ENCODE measurements at places on chromosomes 4 and X.

DNA sequence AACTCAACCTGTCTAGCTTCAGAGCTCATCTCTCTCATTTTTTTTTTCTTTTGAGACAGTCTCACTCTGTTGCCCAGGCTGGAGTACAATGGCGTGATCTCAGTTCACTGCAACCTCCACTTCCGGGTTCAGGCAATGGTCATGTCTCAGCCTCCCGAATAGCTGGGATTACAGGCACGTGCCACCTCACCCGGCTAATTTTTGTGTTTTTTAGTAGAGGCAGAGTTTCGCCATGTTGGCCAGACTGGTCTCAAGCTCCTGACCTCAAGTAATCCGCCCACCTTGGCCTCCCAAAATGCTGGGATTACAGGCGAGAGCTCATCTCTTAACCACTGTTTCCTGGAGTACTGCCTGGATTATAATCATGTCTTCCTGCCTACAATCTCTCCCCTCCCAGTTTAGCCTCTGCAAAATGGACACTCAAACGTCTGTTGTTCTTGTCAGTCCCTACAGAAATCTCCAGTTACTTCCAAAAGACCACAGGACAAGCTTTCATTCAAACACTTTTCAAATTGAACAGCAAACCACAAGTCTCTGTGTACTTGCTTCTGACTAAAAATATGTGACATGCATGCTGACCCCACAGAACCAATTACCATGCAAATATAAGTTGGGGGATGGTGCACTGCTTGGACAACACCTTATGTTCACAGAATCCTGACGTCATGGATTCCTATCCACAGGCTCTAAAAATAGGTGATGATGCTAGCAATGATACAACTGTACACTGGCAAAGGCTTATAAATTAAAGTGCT, 137.2 kb downstream of the SH3KBP1 start:
- no peak for DNase-seq

GRCh38 chrX:132004728-132005127, 18.4 kb upstream of the STK26 start:
- DNase-seq = no peak

DNA sequence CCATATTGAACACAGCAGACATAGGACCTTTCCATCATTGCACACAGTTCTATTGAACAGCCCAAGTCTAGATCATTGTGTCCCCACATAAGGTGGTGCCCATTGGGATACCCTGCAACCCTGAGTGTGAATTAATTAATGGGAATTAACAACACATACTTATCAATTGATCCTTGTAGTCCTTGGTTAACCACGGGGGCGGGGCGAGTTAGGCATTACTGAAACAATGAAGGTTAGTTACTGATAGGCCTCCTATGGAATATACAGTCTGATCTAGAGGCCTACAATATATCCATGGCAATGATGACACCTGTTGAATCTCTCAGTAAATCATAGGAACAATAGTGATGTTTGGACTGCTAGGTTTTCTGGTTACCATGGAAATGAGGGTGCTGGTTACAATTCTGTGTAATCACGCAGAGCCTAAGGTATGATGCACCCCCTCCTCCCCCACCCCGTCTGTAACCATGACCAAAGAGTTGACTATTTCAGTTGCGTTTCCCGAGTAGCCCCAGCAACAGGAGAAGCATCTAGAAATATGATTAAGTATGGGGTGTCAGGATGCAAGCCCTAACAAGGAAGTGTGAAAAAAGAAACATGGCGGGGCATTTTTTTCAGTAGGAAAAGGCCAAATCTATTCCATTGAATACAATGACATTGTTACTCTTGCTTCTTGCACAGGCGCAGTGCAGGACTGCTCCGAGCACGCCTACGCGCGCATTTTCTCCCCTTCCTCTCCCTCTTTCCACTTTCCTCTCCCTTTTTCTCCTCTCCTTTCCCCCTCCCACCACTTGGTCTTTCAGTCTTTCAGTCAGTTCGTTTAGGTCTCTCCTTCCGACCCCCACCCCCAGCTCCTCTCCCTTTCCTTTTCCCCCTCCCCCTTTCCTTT, 677 bp upstream of the NONO start:
- DNase-seq = peak; percentile 56

- DNase-seq = no peak
Measured at GRCh38 chr4:14059006-14059405, 431.5 kb upstream of the BOD1L1 start.

DNA sequence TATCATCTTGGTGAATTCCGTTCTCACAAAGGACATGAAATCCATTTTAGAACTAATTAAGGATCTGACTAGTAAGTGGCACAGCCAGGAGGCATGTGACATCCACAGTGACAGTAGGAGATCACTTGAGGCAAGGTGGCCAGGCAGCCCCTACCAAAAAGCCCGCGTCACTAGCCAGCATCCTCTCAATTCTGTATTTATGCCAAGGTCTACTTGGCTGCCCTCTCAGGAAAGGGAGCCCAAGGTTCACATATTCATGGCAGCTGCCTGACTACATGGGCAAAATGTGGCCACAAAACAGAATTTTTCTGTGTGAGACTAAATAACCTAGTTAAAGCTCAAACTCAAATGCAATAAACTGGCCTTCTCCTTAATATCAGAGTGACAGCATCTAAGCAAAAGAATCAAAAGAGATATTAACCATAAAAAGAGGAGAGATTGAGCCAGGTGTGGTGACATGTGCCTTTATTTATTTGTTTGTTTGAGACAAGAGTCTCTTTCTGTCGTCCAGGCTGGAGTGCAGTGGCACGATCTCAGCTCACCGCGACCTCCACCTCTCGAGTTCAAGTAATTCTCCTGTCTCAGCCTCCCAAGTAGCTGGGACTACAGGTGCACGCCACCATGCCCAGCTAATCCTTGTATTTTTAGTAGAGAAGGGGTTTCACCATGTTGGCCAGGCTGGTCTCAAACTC, 51.5 kb downstream of the SLC9A7 start:
- DNase-seq = no peak

GRCh38 chrX:139332441-139332840, 198.1 kb upstream of the F9 start:
- no peak for DNase-seq

GRCh38 chr4:7634661-7635251, 200.0 kb upstream of the PSAPL1 start:
- DNase-seq = no peak

GRCh38 chr4:98946359-98946758, 17.4 kb upstream of the EIF4E start:
- no peak for DNase-seq

DNA sequence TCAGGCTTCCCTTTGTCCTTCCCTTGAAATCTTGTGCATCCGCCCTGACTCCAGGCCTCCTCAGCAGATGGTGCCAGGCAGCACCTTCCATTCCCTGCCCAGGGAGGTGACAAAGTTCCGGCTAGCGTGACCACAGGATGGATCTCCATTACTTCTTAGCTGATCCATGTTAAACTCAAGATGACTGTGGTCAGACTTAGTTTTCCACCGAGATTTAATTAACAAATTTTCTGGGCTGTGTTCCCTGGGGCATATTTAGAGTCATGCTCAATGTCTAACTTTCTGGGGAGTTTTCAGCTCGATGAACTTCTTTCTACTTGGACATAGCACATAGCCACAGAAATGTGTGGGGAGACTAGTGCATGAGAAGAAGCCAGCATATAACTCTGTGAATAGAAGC, 215.1 kb upstream of the SFRP2 start:
- DNase-seq = no peak

- DNase-seq = no peak
Measured at GRCh38 chrX:31251336-31251735, 179.5 kb upstream of the FTHL17 start.

- no peak for DNase-seq
Measured at GRCh38 chr4:52788806-52789205, 37.6 kb upstream of the ERVMER34-1 start.

DNA sequence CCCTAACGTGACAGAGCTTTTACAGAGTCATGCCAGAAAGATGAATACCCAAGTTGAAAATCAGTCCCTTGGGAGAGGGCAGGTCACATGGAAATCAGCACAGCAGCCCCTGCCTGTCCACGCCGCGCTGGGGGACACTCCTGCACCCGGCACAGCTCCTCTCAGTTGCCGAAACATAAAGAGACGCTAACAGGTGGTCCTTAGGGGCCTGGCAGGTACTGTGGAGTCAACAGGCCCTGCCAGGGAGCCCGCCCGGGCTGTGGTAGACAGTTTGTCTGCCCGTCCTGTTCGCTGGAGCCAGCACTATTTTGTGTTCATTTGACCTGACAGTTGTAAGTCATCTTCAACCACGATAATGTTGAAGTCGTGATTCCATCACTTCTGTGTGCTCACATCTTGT, 30.5 kb downstream of the NELFA start:
- DNase-seq = no peak

DNA sequence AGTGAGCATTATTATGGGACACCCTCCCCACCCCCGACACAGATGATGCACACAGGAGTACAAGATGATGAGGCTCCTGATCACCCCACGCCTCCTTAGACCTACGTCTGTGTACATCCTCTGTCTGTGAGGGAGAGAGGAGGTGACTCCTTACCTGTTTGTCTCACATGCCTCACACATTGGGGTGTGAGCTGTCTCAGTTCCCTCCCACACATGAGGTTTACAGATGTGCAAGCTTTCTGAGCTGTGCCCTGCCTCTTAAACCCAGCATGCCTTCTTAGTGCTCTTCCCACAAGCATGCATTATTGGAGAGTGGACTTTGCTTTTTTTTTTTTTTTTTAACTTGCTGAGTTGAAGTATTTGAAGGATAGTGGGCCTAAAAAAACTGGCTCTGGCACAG, 76.7 kb downstream of the CLCN5 start:
- DNase-seq = no peak

DNA sequence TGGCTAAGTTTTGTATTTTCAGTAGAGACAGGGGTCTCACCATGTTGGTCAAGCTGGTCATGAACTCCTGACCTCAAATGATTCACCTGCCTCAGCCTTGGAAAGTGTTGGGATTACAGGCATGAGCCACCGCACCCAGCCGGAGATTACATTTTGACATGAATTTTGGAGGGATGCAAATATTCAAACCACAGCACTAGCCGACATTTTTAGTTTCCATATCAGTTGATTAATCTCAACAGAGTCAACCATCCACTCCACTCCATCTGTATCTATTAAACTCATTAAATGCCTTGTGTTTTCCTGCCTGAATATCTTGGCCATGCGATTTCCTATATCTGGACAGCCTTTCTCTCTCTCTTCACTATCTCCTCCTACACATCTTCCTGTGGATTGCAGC, 64.1 kb upstream of the PDGFRA start:
- DNase-seq = no peak

DNA sequence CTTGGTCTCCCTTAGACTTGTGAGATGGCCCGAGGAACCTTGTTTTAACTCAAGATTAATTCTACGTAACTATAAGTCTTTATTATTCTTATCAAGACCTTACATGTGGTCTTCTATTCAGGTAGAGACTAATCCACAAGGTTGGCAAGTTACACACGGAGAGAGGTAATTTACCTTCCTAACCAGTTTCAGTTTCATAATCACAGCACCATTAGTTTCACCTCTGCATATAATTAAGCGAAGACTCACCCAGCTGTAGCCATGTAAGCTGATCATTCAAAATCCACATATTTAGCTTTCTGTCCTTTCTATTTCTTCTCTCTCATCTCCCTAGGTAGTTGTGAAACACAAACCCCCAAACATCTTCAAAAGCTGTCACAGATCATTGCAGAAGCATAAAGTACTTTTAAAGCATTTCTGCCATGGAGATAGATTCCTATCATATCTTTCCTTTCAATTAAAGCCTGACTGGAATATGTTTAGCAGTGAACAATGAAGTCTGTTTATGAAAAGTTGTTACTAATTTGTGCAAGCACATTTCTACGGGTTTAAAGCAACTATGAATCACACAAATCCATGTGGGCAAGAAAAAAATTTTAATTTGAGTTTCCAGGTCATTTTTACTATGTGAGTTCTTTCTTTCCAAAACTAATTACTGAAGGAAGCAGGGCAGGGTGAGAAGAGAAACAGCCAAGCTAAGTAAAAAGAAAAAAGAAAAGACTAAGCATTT, 78.5 kb downstream of the BTC start:
- DNase-seq = no peak

DNA sequence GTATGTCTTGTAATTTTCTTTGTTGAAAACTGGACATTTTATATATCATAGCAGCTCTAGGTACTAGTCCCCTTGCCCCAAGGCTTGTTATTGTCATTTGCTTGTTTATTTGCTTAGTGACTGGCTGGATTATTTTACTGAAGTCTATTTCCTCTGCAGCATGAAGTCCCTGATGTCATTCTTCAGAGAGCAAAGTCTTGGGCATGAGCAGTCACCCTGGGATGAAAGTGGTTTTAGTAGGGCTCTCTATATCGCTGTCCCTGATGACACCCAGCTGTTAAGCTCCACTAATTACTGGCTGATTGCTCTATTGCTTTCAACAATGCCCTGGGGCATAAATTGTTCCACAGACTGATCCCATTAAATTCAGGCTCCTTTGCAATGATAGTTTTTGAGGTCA, 113.5 kb upstream of the USP9X start:
- DNase-seq = no peak

- DNase-seq = no peak
Measured at GRCh38 chr4:113745711-113746110, 15.8 kb downstream of the CAMK2D start.

DNA sequence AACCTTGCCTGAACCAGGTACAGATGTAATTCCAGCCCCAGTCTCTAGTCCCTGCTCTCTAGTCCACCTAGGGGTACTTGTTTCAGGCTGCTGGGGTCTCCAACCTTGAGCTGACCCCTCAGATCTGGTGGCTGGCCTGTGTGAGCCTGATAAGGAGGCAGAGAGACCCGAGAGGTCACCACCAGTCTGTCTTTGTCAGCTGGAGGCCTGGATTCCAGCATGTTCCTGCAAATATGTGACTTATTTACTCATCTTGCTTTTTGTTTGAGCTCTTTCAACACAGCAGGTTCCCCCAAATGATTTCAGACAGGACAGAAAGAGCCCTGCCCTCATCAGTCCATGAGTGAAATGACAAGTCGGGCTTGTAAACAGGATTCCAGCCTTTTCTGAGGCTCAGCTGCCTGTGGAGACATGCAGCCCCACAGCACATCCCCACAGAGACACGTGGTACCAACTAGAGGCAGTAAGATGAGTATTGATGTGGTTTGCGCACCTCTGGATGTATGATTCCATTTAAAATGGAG, 37.5 kb upstream of the STK26 start:
- DNase-seq = no peak

GRCh38 chr4:76326515-76326914, 20.0 kb downstream of the STBD1 start:
- DNase-seq = no peak

- DNase-seq = no peak
Measured at GRCh38 chr4:22676063-22676462, 16.7 kb upstream of the GBA3 start.

- no peak for DNase-seq
Measured at GRCh38 chrX:72348247-72348979, 42.7 kb upstream of the CITED1 start.

GRCh38 chr4:8038719-8039251, 99.1 kb upstream of the AFAP1 start:
- no peak for DNase-seq

GRCh38 chrX:19225909-19226308, 103.6 kb upstream of the ADGRG2 start:
- no peak for DNase-seq

GRCh38 chrX:3263681-3264126, 82.7 kb downstream of the MXRA5 start:
- DNase-seq = no peak

GRCh38 chr4:61374447-61374891, 174.3 kb downstream of the ADGRL3 start:
- no peak for DNase-seq

All from activated naive CD4-positive, alpha-beta T cell treated with anti-CD3 and anti-CD28 coated beads, Interleukin-2, amount 50 U/mL, for 16 hours (primary cell).